ENCODE measurements at places on chromosomes 5 and 9.

DNA sequence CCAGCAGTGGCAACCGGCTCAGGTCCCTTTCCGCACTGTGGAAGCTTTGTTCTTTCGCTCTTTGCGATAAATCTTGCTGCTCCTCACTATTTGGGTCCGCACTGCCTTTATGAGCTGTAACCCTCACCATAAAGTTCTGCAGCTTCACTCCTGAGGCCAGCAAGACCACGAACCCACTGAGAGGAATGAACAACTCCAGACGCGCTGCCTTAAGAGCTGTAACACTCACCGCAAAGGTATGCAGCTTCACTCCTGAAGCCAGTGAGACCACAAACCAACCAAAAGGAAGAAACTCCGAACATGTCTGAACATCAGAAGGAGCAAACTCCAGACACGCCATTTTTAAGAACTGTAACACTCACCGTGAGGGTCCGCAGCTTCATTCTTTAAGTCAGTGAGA lies 103.5 kb downstream of the GLIS3 start:
- DNase-seq: no peak

DNA sequence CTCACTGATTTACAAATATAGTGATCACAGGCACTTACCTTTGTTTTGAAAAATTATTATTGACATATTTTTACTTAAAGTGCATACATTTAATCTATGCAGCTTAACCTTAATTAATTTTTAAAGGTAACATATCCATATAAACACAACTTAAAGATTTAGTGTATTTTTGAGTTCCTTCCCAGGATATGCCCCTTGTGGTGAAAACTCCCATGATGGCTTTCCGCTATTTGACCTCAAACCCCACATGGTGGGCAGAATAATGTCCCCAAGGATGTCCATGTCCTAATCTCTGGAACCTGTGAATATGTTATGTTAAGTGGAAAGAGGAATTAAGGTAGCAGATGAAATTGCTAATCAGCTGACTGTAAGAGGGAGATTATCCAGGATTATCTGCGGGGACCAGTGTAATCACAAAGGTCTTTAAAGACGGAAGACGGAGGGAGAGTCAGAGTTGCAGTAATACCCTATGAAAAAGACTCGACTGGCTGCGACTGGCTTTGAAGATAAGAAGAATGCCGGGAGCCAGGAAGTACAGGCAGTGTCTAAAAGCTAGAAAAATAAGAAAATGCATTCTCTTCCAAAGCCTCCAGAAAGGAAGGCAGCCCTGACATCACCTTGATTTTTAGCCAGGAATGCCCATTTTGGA lies 193.9 kb downstream of the ICE1 start:
- DNase-seq: no peak

DNA sequence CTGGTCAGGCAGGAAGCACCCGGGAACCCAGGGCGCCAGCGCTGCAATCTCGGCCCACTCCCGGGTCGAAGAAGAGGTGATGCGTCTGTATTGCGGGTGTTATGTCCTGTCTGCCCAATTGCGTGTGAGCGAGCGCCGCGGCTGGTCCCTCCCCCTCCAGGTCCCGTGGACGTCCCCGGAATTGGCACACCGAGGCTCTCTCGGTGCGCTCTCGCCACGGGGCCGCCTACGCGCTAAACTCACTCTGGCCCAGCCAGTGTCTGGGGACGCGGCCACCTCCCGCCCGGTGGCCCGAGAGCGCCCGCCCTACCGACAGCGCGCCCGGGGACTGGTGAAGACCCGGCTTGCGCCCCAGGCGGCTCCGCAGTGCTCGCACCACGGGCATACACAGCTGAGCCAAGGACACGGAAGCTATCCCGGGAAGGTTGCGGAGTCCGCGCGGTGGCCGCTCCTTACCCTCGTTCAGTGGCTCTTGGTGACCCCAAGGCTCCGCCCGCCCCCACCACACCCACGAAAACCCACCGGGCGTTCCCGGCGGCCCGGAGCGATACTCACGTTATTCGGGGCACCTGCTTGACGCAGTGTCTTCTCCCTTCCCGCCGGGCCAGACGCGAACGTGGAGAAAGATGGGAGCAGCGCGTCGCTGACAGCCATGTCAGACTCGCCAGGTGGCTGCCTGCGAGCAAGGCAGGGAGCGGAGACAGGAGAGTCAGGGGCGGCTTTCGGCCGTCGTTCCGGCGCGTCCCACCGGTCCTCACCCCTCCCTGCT lies 1.0 kb downstream of the KLF4 start:
- DNase-seq: peak; percentile 40

GRCh38 chr5:141940695-141941271 lies 17.1 kb downstream of the DELE1 start:
- no peak for DNase-seq

- DNase-seq: peak; percentile 40
Measured at GRCh38 chr5:64074533-64074932, 91.1 kb upstream of the RNF180 start.

- DNase-seq: no peak
Measured at GRCh38 chr5:168591302-168592013, 12.3 kb upstream of the PANK3 start.

- no peak for DNase-seq
Measured at GRCh38 chr5:176466245-176466871, 18.2 kb downstream of the FAF2 start.

- no peak for DNase-seq
Measured at GRCh38 chr5:172626031-172626581, 15.0 kb upstream of the NEURL1B start.

DNA sequence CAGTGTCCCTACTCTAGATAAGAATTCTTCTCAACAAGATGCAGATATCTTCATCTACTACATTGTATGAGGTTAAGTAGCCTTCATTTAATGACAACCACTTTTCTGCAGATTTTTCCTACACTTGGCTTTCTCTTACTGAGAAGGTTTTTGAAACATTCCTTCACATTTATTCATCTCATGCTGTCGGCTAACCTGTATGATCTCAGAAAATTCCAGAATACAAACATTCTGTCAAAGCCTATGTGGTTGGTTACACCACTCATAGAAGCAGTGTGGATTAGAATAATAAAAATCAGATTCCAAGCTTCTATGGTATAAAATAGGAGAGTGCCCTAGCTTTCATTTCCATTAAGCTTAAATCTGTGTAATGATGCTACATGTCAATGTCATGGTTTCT lies 39.4 kb upstream of the ERCC6L2 start:
- DNase-seq: no peak

DNA sequence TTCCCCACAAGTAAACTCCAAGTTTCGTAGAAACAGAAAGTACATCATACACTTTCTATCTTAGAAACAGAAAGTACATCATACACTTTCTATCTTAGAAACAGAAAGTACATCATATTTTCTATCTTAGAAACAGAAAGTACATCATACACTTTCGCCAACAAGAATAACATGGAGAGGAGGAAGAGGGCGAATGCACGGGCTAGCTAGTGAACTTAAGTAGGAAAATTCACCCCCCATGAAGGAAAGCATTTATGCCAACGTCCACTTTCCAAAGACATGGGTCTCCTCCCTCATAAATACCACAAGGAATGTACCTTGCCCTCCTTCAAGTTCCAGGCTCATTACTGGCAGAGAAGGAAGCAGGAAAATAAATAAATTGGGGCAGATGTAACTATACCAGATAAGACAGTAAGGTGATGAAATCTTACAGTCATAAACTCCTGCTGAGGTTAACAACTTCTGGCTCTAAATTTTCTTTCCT lies 64.7 kb downstream of the FRMD3 start:
- no peak for DNase-seq

GRCh38 chr5:112290691-112291090 lies 128.4 kb downstream of the EPB41L4A start:
- DNase-seq: no peak

- DNase-seq: no peak
Measured at GRCh38 chr9:90061187-90061586, 456.4 kb downstream of the GADD45G start.

GRCh38 chr9:120569556-120569955 lies 10.4 kb downstream of the CDK5RAP2 start:
- DNase-seq: no peak

GRCh38 chr5:173522518-173522917 lies 93.9 kb downstream of the BOD1 start:
- DNase-seq: no peak

GRCh38 chr5:96615223-96615622 lies 47.0 kb upstream of the CAST start:
- no peak for DNase-seq

- DNase-seq: no peak
Measured at GRCh38 chr9:117239428-117239827, 175.4 kb downstream of the ASTN2 start.

DNA sequence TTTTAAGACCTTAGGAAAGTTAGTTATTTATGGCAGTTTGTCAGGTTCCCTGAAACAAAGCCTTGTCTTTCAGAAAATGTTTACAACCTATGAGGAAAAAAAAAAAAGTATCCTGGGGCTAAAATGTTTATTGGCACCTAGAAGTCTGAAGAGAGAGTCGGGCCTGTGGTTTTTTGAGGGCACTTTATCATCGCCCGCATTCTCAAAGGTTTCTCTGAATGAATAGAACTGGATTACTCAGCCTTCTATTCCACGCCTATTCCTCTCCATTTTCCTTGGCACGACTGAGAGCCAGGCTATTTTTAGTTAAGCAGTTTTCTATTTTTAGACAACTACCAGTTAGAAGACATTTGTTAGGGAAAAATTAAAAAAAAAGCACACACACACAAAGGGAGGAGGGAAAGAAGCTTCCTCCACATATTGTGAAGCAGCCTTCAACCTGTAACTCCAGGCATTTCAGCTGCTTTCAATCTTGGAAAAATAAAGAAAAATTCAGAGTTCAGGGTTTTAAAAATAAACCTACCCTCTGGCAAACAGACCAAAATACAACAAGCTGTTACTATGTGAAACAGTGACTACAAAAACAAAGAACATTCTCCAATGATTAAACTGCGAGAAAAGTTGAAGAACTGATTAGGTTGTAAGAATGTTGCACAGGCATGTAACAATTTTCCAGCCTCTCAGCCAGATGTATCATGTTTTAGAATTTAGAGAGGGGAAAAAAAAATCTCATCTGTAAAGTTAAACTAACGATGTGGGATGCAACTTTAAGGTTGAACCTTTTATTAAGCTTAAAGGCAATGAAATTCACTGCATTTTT lies 97.0 kb downstream of the MEF2C start:
- no peak for DNase-seq

DNA sequence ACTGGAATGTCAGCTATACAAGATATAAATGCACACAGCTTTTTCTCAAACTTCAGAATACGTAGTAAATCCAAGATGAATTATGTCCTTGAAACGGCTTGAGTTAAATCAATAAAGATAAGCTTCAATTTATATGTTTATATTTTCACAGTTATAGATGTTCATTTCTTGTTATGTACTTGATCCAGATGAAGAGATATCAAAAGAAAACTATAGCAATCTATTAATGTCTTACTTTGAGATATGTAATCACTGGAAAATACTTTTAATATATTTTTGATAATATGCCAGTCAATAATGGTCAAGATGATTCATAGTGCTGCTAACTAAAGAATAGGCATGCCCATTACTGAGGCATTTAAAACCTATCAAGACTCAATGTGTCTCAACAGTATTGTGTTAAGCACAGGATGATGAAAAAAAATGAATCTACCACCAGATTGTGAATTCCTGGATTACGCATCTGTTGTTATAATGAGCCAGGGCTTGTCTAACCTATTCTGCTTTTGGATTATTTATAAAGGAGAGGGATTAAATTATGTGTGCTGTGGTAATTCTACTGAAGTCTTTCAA lies 372.6 kb upstream of the PRR16 start:
- no peak for DNase-seq

DNA sequence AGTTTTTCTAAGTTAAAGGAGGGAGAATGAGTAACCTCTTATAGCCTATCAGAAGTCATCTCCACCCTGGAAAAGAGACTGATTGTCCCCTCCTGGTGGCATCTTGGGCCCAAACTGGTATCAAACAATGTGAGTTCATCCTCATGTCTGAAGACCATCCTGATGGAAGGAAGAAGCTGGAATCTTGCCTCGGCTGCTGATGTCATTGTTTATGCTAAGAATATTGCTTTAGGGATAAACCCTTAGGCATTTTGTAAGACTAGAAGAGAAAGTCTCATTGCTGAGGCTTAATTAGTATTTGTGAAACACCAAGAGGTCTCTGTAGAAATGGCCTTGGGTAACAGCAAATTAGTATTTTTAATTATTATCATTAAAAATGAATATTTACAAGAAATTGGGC lies 65.7 kb upstream of the KCNN2 start:
- no peak for DNase-seq

DNA sequence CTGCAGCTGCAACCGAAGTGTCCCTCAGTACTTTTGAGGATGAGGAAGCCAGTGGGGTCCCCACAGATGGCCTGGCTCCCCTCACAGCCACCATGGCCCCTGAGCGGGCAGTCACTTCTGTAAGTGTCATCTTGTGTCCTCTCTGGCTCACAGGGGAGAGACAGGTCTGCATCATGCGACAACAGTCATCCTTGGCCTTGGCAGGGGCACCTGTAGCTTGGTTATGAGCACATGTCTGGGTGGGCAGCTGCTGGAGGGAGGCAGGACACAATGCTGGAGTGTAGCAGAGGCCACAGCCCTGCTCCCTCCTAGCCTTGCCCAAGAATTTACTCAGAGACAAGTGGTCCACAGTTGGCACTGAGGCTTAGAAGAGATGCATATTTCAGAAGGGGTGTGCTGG lies 71.7 kb downstream of the COL15A1 start:
- no peak for DNase-seq

DNA sequence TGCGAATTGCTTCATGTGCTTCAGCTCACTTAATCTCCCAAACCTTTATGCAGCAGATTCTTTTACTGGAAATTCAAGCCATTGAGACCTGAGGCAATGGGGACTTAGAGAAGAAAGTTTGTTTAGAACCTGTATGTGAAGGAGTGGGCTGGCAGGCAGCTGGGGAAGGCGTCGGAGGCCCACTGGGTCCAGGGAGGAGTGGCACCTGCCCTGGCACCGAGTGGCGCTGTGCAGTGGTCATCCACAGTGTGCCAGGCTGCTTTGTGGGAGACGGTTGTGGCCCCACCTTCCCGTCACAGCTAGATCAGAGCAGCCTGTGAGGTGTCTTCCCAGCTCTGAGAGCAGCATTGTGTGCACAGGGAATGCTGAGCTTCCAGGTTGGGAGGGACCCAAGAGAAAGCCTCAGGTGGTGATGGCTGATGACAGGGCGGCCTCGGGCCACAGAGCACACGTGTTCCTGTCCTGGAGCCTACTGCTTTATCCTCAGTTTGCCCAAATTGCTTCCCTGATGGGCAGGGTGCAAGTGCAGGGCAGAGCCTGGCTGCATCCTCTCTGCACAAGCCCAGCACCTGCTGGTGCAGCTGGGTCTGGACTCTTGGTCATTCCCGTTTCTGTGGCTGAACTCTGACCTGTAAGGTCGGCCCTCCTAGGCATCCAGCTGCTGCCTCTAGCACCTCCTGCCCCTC lies 175.2 kb downstream of the CACNA1B start:
- no peak for DNase-seq

- DNase-seq: no peak
Measured at GRCh38 chr9:131773911-131774379, 34.1 kb upstream of the RAPGEF1 start.

- no peak for DNase-seq
Measured at GRCh38 chr9:109456811-109457210, 41.3 kb downstream of the PTPN3 start.

Data from COR-L47 (cell line).